ENCODE measurements at places on chromosomes 13 and 19.

DNA sequence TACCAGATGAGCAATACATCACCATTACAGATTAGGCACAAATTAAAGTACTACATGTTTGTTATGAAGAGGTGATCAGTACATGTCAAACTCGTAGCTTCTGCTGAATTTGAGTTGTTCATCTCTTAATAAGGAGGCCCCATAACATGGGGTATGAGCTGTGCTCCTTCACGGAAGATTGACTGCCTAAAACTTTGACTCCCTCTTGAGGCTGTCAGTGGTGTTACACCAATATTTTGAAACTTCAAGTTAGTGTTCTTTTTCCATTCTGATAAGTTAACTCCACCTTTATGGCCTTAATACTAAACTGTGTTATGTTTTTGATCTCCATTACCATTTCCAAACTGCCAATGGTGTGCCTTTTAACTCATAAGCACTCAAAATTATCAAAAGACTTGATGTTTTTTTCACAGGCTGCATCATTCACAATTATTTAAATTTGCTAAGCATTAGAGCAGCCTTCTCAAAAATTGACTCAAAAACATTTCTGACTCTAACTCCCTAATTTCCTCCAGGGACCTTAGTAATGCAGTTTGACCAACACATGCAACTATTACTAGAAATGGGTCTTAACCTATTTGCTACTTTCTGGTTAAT lies 1591.5 kb downstream of the PCDH9 start:
- no peak for DNase-seq

- no peak for DNase-seq
These were observed 3.7 kb downstream of the SNRPA start for GRCh38 chr19:40754611-40755247.

DNA sequence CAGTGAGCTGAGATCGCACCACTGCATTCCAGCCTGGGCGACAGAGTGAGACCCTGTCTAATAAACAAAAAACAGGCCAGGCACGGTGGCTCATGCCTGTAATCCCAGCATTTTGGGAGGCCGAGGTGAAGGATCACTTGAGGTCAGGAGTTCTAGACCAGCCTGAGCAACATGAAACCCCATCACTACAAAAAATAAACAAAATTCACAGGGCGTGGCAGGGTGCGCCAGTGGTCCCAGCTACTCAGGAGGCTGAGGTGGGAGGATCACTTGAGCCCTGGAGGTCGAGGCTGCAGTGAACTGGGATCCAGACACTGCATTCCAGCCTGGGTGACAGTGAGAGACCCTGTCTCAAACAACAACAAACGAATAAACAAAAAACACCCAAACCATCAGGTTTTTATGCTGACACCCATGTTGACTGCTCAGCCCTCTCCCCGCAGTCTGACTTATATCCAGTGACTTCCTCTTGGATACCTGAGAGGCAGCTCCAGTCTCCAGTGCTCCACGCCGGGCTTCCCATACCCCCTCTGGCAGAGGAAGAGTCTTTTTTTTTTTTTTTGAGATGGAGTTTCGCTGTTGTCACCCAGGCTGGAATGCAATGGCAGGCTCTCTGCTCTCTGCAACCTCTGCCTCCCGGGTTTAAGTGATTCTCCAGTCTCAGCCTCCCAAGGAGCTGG lies 17.7 kb downstream of the WTIP start:
- DNase-seq: no peak

- no peak for DNase-seq
These were observed 312.5 kb upstream of the OBI1 start for GRCh38 chr13:78971355-78972025.

DNA sequence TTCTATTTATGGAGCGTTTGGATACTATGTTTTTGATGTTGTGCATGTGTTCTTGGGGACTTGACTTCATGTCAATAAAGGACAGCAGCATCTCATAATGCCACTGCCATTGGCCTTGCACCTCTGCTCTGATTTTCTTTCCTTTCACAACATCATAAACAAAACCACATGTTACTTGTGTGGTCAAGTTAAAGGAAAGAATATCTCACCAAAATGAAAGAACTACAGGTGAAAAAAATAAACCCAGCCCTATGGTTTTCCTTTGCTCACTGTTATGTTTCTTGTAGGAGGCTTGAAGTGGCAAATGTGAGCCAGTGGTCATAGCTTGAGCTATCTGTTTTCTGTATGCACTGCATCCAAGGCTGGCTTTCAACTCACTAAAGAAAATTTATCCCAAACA lies 240.4 kb downstream of the KCNRG start:
- DNase-seq: no peak

GRCh38 chr13:113029487-113030258 lies 60.7 kb downstream of the MCF2L start:
- DNase-seq: no peak

DNA sequence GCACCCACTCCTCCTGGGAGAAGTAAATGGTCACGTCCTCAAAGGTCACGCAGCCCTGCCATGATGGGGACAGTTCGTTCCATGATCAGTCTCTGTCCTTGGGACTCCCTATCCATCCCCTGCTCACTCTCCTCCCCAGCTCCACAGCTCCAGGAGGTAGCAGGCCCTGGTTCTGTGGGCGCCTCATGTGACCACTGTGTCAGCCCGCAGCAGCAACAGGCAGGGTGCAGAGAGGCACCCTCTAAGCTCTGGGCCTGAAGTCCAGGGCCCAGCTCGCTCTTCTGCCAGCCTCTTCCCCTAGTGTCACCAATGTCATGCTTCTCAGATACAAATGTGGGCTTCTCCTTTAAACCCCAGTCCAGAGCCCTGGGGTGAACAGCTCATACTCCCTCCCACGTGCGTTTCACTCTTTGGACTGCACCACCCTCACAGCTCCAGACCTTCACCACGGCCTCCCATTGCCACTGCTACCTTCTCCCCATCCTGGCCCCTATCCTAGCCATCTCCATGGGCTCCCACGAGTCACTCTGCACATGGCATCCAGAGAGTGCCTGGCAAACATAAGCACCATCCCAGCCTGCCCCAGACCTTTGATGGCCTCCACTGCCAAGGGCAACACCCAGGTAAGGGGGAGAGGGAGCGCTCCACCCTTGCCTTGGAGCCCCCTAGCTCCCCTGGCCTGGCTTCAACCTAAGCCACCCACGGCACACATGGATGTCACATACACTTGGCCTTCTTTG lies 2.9 kb downstream of the ZNF792 start:
- no peak for DNase-seq

DNA sequence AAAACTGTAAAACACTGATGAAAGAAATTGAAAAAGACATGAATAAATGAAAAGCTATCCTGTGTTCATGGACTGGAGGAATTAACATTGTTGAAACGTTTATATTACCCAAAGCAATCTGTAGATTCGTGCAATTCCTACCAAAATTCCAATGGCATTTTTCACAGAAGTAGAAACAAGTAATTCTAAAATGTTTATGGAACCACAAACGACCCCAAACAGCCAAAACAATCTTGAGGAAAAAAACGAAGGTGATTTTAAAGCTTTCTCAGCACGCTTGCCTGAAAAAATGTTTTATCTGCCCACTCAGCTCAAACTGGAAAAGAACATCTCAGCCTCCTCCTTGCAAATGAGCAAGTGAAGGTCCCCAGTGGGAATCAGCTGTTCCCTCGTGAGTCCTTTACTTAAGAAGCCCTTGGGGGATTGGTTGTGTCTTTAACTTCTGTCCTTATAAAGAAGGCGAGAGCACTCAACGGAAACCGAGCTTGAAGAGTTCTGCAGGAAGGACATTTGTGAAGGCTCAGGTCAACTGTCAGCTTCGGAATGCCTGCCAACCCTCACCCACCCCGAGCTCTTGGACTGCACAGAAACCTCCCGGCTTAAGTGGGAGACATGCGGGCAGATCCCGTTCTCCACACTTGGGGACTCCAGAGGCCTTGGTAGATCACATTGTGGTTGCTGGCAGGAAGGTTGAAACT lies 256.0 kb upstream of the IRS2 start:
- DNase-seq: no peak

- no peak for DNase-seq
These were observed 2294.7 kb downstream of the PCDH9 start for GRCh38 chr13:64935441-64935840.

DNA sequence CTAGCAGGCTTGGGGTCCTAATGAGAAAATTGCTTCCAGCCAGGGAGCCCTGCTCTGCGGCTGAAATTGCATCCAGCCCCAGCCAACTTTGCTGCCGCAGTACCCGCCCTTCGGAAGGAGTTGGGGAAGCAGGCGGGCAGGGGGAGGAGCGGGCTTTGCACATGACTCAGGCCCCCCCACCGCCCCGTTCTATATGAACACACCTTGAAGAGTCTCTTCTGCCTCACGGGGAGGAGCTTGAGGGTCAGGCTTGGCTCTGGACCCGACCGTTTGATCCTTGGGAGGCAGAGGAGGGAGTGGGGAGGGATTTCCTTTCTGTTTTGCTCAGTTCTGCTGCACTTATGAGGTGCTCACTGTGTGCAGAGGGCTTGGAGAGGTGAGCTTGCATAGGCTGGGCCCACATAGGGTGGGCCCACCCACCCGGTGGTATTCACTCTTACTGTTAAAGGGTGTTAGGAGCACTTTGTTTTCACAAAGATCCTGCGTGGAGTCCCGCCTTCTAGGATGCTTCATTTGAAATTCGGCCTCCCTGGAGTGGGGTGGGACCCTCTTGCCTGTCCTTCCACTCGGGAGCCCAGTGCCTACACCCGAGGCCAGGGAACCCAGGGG lies 46.5 kb downstream of the LYL1 start:
- peak; percentile 66 for DNase-seq

- DNase-seq: no peak
These were observed 23.8 kb downstream of the ZNF787 start for GRCh38 chr19:56097306-56097705.

- DNase-seq: no peak
These were observed 7.0 kb upstream of the WBP4 start for GRCh38 chr13:41054212-41054877.

GRCh38 chr13:26486550-26486949 lies 70.9 kb upstream of the WASF3 start:
- DNase-seq: no peak

DNA sequence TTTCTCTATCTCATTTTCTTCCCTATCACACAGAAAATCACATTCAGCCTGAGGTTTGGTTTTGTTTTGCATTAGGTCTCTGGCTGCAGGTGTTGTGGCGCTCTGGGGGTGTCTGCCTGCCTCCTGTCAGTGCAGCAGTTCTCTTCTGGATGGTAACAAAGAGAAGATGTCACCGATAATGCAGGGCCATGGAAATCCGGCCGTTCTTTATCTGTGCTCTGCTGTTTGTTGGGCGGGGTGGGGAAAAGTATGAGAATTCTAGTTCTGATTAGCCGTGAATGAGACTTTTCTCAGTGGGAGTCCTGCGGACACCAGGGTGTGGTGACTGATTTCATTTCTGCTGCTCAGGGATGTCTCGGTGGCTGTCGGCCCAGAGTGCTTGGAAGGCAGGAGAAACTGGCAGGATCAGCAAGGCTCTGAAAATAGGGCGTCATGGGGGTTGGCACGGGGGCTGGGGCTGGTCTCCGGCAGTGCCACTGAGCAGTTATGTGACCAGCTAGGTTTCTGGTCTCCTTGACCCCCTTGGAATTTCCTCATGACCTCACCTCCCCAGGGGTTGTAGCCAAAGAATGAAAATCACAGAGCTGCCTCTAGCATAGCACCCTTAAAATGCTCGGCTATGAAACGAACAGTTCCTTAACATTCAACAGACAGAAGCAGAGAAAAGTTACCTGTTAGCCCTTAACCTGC lies 5.0 kb downstream of the RNF113B start:
- no peak for DNase-seq

- no peak for DNase-seq
These were observed 3.0 kb downstream of the CERS4 start for GRCh38 chr19:8212212-8212611.

DNA sequence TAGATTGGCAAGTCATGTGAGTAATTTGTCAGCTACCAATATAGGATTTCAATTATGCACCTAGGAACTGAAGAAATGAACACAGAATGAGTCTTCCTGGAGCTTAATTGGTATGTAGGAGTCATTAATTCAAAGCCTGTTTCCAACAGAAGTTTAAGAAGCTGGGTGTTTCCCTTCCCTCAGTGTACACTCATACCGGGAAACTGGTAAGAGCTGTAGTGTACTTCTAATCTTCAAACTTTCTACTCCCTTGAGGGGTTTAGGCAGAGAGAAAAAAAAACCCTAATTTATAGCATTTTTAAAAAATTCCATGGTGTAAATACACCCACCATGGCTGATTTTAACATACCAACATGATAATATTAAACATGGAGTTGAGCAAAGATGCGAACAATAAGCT lies 665.7 kb upstream of the SLITRK5 start:
- no peak for DNase-seq

DNA sequence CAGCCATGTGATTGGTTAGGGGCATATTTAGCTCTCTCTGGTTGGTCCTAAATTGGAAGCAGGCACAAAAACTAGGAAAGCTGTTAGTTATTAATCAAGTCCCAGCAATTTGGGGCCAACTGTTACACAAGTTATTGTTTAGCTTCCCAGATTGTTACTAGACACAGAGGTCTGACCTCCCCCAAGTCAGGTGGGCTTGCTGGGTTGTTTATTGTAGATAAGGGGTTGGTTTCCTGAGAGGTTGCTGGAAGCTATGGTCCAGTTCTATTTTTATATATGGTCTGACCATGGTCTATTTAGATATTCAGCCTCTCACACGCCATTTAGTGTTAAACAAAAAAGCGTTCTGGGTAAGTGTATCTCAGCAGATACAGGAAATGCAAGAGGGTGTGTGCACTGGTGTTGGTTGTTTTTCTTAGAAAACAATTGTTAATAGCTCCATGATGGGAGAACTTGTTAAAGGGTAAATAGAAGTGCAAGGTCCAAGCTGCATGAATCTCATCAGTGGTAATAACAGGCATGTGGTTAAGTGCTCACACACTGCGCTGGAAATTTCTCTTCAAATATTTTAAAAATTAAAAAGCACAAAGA lies 150.0 kb downstream of the RAP2A start:
- DNase-seq: no peak

Data from NCI-H187 (cell line).